AG08396 (cell line): ENCODE measurements at places on chromosomes 13 and 19.

- DNase-seq = no peak
Measured at GRCh38 chr13:25215253-25215575, 43.1 kb upstream of the AMER2 start.

- no peak for DNase-seq
Measured at GRCh38 chr13:41200126-41200525, 5.8 kb upstream of the KBTBD7 start.

DNA sequence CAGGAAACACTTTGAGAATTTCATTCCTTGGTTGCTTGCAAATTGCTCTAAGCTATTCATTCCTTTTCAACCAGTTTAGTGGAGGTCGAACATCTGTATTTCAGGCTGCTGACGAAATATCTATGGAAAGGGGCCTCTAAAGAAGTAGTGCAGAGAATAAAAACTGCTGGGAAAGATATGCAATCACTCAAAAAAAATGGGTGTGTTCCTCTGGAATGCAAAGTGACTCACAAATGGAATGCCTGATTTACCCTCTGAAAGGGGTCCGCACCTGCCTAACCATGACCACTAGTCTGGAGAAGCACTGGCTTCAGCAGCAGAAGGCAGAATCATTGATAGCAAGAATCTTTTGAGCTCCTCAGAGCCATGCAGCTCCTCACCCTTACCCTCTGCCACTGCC lies 129.4 kb downstream of the PCDH9 start:
- DNase-seq = no peak

- DNase-seq = no peak
Measured at GRCh38 chr19:11204076-11204602, 6.8 kb upstream of the KANK2 start.

GRCh38 chr19:42397263-42398166 lies 7.4 kb upstream of the CNFN start:
- no peak for DNase-seq

GRCh38 chr19:49120325-49120683 lies 960 bp downstream of the PPFIA3 start:
- DNase-seq = no peak

GRCh38 chr13:33033051-33033812 lies 17.0 kb downstream of the KL start:
- no peak for DNase-seq

DNA sequence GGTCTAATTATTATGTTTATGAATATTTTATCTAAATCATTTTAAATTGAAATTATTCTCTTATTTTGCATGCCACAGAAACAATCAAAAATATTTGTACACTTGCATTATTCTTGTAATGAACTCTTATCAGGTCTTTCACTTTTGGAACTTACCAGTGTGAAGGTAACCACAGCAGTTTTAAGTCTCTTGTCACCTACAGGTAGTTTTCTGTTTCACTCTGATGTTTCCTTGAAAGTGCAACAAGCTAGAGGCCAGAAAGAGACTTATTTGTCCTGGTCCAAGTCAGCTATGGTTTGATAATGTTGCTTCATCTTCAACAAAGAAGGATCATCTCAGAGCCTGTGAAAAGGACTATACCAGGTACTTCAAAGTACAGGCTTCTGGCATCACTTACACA lies 133.4 kb upstream of the NBEA start:
- no peak for DNase-seq

- no peak for DNase-seq
Measured at GRCh38 chr13:46520166-46520565, 32.8 kb upstream of the LRCH1 start.

DNA sequence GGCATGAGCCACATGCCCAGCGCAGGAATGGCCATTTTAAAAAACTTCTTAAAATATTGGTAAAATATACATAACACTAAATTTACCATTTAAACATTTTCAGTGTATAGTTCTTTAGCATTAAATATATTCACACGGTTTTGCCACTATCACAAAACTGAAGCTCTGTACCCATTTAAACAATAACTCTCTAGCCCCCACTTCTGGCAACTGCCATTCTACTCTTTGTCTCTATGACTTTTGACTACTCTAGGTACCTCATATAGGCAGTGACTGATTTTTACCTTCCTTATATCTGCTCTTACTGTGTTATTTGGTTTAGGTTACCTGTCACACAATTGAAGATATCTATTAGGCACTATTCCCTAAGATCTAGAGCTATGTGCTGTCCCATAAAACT lies 2.3 kb upstream of the KBTBD7 start:
- no peak for DNase-seq

DNA sequence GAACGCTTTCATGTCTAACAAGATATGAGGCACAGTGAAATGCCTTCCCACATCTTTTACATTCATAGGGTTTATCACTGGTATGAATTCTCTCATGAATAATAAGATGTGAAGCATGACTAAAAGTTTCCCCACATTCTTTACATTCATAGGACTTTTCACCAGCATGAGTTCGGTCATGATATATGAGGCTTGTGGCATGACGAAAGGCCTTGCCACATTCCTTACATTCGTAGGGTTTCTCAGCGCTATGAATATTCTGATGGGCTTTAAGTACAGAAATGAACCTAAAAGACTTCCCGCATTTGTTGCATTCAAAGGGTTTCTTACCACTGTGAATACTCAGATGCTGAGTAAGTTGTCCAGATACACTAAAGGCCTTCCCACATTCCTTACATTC lies 21.3 kb downstream of the ZNF607 start:
- no peak for DNase-seq
